ENCODE measurements at places on chromosomes 7 and 10. TPM values are rescaled to one million over a fixed set of nuclear protein-coding genes. Genes with fewer than 3 reads are reported as not detected.

GRCh38 chr7:8423057-8423456, 10.4 kb upstream of the NXPH1 start:
- DNase-seq = no peak

DNA sequence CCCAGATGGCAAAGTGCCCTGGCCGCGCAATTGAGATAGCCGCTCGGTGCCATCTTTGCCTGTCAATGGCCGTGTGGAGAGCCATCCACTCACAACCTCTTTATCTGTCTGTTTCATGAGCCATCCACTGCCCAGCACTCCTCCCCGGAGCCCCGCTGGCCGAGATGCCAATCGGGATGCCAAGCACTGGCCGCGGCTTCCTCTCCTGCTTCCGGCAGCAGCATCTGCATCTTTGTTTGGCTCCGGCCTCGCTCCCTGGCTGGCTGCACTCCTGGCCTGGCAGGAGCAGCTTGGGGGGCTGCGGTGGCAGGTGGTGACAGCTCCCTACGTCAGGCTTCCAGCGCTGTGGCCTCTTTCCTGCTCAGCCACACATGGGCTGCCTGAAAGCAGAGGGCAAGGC, 231.7 kb downstream of the USP6NL start:
- no peak for DNase-seq

TBL2 gene
- 10.6 TPM for total RNA-seq

GRCh38 chr7:94276795-94277194, 117.9 kb upstream of the COL1A2 start:
- DNase-seq = no peak

- no peak for DNase-seq
Observed at GRCh38 chr7:45187946-45188411, 30.4 kb downstream of the RAMP3 start.

DNA sequence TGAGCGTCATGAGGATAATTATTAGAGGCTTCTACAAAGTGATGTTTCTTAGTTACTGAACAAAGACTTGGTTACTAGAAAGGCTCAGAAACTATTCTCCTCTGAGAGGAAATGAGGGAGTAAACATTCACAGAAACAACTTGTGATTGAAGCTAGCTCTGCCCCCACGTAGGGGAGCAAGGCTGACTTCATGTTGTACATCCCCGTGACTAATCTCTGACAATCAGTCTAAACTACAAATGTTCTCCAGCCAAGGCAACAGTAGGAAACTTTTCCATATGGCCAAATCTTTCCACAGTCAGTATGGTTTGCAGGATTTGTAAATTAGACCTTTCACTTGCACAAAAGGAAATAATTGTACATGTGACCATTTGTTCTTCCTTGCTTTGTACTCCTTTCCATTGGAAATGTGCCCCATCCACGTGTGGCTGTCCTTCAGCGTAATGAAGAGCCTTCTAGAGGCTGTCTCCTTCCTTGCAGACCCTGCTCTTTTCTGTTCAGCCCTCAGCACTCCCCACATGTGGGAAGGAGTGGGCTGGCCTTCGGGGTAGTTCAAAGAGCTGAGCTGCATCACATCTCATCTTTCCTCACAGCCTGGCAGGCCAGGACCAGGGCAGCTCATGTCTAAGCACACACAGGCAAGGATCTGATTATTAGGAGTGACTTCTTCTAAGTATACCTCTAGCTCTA, 93.5 kb downstream of the PCGF5 start:
- no peak for DNase-seq

DNA sequence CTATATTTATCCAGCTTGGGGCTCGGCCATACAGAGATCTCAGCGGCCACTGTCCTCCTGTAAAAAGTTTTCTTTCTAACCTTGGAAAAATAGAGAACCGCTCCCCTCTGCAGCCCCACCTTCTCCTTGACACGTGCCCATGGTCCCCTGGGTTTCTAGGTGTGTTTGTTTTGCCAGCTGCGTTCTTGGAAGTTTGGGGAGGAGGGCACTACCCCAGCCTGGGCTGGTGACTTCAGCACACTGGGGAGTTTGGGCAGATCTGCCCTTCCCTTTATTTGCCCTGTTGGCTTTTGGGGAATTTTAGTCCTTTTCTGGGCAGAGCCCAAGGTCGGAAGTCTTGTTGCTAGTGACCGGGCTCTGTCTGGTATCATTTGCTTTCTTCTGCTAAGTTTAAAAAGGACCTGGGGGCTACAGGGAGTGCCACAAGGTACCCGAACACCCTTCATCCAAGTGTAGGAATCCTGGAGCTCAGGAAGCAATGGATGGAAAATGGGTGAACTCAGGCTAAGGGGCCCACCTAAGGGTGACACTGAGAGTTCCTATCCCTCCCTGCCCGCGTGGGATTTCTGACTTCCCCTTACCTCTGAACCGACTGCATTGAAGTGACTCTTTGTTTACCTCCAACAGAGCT, 1.7 kb downstream of the ADAMTS14 start:
- DNase-seq = no peak

PLEKHS1 gene
- total RNA-seq = not detected

Measured in Right ventricle myocardium superior (tissue), 1 donor.